ENCODE measurements at places on chromosomes 7 and 10.

DNA sequence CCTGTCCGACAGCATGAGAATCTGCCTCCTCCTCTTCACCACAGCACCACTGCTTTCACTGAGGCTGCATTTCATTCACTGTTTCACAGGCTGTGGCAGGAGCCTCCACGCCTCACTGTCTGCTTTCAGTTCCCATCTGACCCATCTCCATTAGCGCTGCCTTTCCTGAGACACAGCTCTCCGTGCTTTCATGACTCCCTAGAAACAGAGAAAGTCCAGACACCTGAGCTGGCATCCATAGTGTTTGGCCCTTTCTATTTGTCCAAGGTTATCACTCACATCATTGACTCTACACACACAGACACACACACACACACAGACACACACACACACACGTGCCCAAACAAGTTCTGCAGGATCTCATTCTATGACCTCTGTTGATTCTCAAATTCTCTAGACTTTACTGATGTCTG is 5.2 kb downstream of the LGI1 start:
- DNase-seq: no peak

GRCh38 chr7:22713463-22713862 is 13.5 kb upstream of the IL6 start:
- DNase-seq: no peak

DNA sequence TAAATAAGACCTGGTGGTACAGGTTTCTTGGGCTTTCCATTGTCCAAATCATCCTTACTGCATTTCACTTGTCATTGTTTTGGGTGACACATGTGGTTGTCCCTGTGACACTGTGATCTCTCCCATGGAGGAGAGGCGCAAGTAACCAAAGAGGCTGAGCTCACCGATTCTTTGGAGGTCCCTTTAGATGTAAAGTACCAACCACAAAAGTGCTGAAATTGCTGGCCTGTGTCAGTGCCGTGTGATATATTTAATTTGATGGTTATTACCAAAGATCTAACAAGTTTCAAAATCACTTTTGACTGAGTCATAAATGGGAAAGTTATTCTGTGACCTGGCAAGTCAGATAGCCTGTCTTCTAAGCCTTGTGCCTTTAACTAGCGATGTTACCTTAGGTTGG is 19.4 kb downstream of the MCM10 start:
- no peak for DNase-seq

GRCh38 chr10:7687228-7687907 is 15.7 kb upstream of the ITIH2 start:
- DNase-seq: peak; percentile 4

GRCh38 chr7:137001478-137001877 is 133.0 kb downstream of the CHRM2 start:
- DNase-seq: no peak

GRCh38 chr10:7942316-7942715 is 112.2 kb upstream of the GATA3 start:
- no peak for DNase-seq

- DNase-seq: no peak
These were observed 86.7 kb downstream of the ZNF33B start for GRCh38 chr10:42551582-42552187.

Data from NCI-H510A (cell line).